ENCODE measurements at places on chromosomes 13 and 19.
A peak's percentile ranks its signal among the peaks of the same experiment; 100 is the strongest.

DNA sequence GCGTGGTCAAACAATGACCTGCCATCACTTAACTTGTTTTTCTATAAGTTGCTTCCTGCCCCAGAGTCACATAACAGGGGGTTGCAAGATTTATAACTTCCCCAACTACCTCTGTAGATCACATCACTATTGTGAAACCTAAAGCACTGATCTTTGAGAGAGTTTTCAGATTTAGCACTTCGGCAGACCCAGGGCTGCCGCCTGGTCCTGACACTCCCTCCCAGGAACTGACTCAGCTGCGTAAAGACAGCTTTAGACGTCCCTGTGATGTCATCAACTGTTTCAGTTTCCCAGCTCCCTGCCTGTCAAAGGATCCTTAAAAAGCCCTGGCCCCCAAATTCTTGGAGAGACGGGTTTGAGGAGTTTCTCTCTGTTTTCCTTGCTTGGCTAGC lies 33.3 kb downstream of the IGFL2 start:
- DNase-seq, result peak; percentile 25

- DNase-seq, result no peak
These were observed 216.5 kb downstream of the PCCA start for GRCh38 chr13:100305398-100305797.

DNA sequence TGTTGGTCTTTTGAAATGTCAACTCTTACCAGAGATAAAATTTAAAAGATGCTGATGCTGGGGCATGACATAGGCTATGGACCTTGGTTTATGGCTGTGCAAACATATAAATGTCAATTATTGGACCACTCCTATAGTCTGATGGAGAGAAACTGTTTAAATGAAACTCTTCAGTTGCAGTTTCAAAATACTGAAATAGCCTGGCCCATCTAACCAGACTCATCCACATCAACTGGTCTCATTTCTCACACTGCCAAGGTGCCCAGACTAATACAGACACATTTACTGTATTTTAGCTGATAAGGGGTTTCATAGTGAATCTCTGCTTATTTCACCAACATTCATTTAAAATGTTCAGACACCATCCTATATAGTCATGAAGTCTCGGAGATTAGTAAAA lies 19.9 kb downstream of the SERPINE3 start:
- no peak for DNase-seq

GRCh38 chr13:112938680-112939079 lies 30.3 kb upstream of the MCF2L start:
- DNase-seq, result no peak

DNA sequence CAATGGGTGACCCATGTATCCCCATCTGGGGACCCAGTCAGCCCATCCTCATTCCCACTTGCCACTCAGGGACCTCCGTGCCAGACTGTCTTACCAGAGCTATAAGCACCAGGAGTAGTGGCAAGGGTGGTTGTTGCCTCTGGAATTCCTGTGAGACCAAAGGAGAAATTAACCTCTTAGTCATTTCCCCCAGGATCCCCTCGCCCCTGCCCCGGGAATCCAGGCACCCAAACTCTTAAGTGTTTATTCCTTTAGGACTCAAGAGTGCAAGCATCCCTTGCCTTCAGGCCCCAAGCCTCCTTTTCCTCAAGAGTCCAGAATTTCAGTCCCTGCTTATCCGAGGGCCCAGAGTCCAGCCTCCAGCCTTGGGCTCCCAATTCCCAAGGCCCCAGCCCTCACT lies 9.2 kb downstream of the NTN5 start:
- no peak for DNase-seq

GRCh38 chr19:33769208-33769607 lies 27.5 kb upstream of the KCTD15 start:
- no peak for DNase-seq

All from stimulated activated naive CD8-positive, alpha-beta T cell treated with anti-CD3 and anti-CD28 coated beads, Interleukin-15, Interleukin-2, amounts not matched to agents 100 U/mL and 50 U/mL, for 24 hours (primary cell).